CD4-positive, alpha-beta T cell treated with Interleukin-2 at 100 ng/mL for 4 hours (primary cell): ENCODE measurements at places on chromosomes 1 and 21.

- no peak for DNase-seq
These were observed 134.3 kb upstream of the ATP1B1 start for GRCh38 chr1:168972225-168972624.

DNA sequence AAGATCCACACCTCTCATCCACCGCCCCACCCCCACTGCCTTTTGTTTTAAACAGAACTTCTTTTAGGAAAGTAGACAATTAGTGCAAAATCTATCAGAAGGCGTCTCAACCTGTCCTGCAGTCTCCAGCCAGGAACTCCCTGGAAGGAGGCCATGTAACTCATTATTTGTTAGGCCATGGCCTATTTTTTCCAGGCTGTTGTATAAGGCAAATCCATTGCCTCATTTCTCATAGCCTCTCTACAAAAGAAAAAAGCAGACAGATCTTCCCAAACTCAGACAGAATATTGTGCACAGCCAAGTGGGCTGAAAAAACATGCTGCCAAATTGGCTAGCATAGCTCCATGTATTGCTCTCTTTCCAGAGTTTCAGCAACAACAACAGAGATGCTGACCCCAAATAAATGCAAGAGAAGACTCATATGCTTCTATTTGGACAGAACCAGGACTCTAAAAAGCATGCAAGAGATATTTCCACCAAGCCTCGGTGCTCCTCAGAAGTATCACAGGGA is 770.7 kb upstream of the CXADR start:
- DNase-seq = no peak

DNA sequence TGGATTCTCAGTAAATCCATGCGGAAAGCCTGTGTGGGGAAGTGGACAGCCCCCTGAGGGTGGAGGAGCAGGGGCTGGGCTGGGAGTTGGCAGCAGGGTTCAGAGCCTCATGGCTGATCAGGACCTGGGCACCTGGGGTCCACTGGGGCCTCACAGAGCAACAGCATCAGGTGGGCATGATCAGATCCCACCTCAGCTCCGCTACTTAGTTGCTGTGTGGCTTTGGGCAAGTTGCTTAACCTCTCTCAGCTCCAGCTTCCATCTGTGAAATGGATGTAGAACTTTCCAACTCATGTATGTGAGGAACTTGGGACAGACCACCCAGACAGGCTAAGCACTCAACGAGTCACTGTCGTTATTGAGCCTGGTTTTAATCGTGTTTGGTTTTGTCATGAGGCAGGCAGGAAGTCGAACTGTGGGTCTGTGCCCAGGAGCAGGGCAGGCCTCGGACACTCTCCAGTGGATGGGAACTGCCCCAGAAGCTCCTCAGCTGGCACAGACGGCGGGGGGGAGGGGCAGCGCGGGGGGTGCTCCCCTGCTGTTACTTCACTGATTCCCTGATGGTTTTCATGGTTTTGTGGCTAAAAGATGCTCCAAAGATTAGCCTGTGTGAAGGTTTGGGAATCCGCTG is 155.8 kb upstream of the TMEM51 start:
- no peak for DNase-seq

DNA sequence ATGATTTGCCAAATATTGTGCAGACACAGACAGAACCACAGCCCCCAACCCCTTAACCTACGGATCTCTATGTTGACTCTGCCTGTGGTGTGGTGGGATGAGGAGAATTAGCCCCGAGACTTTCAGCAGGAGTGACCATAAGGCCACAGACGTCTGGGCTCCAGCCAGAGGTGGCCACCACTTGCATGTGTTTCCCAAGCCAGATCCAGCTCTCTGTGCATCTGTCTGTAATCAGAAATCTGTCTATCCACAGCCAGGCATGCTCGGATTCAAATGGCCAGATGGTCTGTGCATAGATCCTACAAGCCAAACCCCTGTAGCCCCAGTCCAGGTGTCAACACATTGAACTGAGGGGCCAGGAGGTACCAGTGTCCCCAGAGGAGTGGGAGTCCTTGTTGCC is 140.6 kb downstream of the SYF2 start:
- DNase-seq = no peak

DNA sequence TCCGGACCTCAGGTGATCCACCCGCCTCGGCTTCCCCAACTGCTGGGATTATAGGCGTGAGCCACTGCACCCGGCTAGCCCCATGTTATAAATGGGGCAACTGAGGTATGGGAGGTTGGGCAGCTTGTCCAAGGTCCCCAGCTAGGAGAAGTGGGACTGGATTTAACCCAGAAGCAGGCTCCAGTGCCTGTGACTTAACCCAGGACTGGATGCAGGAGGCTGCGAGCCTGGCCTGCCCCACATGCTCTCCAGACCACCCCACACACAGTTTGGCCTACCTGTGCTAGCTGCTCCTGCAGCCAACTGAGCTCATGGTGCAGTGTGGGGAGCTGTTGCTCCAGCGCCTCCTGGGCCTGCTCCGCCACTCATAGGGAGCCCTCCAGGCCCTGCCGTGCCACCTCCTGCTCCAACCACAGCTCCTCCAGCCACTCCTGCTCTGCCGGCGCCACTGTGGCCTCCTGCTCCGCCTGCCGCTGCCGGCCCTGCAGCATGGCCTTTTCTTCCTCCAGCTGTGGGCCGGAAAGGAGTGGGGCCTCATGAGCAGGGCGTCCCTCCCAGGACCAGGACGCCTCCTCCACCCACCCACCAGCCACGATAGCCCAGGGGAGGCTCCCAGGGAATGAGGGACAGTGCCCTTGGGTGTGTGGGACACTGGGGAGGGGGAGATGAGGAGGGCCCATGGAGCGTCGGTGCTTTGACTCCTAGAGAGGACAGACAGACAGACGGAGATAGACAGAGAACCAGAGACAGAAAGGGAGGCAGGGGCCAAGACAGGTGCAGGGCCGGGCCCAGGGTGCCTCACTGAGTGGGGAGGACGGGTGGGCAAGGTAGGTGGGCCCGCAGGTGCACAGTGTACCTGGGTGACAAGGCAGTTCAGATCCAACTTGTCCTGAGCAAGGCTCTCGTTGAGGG is 12.4 kb upstream of the NBPF1 start:
- DNase-seq = no peak
